Bone marrow (tissue), 2 donors: ENCODE measurements at places on chromosomes 1 and 21.

DNA sequence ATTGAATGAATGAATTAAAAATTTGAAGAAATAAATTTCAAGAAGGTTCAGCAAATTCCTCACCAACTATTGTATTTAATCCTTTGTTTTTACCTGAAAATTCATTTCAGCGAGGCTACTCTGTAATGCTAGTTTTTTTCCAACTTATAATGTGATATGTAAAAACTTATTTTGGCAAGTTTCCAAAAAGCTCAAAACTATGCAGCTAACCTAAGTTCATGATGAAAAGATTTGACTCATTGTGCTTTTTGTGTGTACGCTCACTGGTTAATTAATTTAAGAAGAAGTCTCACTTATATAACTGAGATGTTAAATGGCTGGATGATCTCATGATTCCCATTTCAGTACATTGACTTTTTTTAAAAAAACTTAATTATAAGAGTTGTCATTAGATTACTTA, 196.0 kb upstream of the SAMSN1 start:
- no peak for DNase-seq

DNA sequence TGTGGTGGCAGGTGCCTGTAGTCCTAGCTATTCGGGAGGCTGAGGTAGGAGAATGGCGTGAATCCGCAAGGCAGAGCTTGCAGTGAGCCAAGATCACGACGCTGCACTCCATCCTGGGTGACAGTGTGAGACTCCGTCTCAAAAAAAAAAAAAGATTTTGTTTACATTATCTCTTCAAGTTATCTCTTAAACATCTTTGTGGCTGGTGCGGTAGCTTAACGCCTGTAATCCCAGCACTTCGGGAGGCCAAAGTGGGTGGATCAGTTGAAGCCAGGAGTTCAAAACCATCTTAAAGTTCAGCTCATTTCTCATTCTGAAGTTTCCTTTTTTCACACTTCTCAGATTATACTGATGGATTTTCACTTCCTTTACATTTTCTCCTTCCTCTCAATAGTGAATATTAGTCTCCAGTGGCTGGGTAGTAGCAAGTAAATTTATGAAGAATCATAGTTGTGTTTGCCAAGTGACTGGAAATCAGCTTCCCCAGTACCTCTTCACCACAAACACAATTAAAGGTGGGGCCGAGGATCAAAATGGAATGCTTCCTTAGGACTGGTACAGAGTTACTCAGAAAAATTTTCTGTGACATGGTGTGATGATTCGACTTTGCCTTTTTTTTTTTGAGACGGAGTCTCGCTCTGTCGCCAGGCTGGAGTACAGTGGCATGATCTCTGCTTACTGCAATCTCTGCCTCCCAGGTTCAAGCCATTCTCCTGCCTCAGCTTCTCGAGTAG, 13.8 kb downstream of the PIP5K1A start:
- DNase-seq: no peak

DNA sequence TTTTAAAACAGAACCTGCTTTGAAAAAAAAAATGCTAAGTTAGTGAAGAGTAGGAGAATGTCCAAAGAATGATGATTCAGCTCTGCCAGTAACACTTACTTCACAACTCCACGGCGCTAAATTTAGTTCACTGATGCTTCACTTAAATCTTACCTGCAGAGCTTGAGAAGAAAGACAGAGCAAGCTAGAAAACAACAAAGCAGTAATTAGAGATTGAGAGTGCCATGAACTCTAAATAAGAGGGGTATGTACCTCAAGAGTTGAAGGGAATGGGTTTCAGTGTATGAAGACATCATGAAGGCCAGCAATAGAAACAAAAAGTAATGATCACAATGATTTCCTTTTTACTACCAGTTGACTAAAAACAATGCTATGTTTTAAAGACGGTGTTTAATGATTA, 32.8 kb downstream of the EPRS1 start:
- DNase-seq: no peak

DNA sequence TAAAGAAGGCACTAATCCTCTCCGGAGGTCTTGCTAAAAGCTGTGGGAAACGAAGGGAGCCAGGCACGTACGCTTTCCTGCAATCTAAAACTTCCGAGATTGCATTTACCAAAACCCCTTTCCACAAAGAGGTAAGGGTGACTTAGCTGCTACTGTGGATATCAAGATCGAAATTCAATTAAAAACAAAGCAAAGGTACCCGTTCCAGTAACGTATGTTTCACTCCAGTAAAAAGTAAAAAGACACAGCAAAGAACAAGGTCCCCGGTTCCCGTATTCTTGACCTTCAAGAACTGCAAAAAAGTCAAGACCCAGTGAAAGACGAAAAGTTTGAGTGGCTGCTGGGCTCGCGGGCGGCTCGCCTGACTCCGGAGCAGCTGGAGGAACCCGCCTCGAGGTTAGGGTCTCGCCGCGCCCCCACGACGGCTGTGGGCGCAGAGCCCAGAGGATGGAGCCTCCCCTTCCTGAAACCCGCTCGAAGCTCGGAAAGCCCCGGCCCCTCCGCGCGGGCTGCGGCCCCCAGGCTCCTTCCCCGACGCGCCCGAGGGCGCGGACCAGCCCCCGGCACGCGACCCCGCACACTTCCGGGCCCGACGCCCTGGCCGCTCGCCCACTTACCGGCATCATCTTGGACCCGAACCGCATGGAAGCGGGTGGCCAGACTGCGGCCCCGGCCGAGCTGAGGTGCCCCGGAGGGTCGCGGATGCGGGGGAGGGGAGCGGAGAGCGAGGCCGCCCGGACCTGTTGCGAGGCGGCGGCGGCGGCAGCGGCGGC, 524 bp downstream of the TP53BP2 start:
- no peak for DNase-seq

- DNase-seq: no peak
Measured at GRCh38 chr1:159839116-159839849, 12.6 kb downstream of the SLAMF8 start.

- peak; percentile 66 for DNase-seq
Measured at GRCh38 chr1:202852163-202852904, 36.6 kb downstream of the RABIF start.

DNA sequence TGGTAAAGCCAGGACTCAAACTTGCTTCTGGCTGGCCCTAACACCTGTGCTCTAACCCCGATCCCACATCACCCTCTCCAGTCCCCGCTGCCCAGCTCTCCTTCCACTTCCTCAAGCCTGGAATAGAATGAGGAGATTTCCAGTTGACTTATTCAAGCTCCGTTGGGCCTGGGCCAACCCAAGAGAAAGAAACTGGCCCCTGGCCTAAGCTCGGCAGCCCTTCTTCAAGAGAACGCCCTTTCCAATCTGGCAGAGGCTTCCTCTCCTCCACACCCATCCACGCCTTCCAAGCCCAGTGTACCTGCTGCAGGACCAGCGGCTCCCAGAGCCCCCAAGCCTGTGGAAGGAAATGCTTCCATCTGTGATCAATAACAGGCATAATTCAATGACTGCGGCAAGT, 51.9 kb downstream of the LRRN2 start:
- no peak for DNase-seq

GRCh38 chr1:224698015-224698451, 81.9 kb downstream of the CNIH3 start:
- no peak for DNase-seq

DNA sequence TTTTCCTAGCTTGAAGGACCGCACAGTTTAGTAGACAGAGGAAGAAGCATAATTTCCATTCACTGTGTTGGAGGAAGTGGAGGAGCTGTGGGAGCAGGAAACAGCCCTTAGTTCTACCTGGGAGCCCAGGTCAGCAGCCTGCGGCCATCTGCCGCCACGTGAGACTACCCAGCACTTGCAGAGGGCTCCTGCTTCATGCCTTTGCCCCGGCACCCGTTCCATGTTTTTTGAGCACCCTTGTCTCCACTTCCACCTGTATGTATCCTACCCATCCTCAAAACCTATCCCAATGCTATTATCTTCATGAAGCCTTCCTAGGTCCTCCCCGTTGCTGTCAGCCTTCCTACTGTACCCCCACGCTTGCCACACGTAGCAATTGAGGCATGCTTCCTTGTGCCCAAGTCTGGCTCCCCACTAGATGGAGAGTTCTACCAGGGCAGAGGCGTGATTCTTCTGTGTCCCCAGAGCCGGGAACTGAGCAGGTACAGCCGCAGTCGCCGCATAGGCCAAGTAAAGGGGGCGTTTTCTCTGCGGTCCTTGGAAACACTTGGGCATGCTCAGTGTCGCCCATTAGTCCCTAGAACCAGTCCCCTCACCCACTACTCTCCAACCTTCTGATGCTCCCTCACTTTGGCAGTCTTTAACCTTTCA, 1.9 kb downstream of the SLC6A9 start:
- no peak for DNase-seq

GRCh38 chr1:81582467-81582986, 218.2 kb upstream of the ADGRL2 start:
- DNase-seq: no peak

DNA sequence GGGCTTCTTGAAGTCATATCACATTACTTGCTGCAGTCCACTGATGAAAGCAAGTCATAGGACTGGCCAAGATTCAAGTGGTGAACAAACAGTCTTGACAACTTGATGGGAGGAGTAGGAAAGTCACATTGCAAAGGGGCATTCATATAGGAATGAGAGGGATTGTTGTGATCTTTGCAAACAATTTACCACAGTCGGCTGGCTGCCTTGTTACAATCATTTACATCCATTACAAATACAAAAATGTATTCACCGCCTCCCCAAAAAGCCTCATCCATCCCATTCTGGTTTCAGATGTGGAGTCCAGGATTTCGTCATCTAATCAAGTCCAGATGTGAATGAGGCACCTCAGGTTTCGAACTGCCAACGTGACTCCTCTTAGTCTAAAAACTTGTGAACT, 26.8 kb downstream of the GORAB start:
- no peak for DNase-seq

- DNase-seq: no peak
Measured at GRCh38 chr21:29230551-29231261, 68.0 kb upstream of the BACH1 start.

GRCh38 chr1:200660719-200661118, 9.0 kb downstream of the DDX59 start:
- DNase-seq: no peak

DNA sequence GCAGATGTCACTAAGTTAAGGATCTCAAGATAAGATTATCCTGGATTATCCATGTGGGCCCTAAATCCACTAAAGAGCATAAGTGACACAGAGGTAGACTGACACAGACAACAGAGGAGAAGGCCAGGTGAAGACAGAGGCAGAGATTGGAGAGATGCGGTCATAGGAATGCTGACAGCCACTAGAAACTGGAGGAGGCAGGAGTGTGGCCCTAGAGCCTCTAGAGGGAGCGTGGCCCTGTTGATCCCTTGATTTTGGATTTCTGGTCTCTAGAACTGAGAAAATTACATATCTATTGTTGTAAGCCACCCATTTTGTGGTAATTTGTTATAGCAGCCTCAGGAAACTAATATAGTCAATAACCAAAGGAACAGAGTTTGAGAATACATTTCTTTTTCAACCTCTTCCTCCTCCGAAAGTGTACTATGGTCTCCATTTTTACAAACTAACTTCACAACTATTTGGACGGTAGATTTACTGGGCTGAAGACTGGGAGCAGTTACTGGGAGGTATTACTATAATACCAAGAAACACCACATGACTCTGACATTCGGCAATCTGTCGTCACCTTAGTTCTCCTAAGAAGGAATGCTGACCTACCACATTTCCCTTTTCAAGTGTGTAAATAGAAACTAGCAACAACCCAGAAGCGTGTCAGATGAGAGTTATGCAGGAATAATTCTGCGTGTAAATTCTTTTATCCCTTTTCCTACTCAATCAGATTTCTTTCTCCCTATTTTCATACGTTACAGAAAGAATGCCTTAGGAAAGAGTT, 116.0 kb upstream of the ZNHIT6 start:
- DNase-seq: no peak

DNA sequence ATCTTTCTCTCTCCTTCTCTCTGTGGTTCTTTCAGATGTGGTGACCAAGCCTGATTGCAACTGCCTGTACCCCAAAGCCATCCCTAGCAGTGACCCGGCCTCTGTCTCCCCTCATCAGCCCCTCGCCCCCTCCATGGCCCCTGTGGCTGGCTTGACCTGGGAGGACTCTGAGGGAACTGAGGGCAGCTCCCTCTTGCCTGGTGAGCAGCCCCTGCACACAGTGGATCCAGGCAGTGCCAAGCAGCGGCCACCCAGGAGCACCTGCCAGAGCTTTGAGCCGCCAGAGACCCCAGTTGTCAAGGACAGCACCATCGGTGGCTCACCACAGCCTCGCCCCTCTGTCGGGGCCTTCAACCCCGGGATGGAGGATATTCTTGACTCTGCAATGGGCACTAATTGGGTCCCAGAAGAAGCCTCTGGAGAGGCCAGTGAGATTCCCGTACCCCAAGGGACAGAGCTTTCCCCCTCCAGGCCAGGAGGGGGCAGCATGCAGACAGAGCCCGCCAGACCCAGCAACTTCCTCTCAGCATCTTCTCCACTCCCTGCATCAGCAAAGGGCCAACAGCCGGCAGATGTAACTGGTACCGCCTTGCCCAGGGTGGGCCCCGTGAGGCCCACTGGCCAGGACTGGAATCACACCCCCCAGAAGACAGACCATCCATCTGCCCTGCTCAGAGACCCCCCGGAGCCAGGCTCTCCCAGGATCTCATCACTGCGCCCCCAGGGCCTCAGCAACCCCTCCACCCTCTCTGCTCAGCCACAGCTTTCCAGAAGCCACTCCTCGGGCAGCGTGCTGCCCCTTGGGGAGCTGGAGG, 12.7 kb downstream of the CSF1 start:
- DNase-seq: no peak
